ENCODE measurements at places on chromosomes 11 and 22. TPM values are rescaled to one million over a fixed set of nuclear protein-coding genes. Genes with fewer than 3 reads are reported as not detected.

Gene PKP3
- total RNA-seq: 3.5 TPM

Gene KCNQ1OT1
- total RNA-seq: 1.1 TPM

Gene GALR3
- not detected for total RNA-seq

Gene PRSS23
- total RNA-seq: 173 TPM

Gene RTN4R
- total RNA-seq: 0.05 TPM

Gene PAMR1
- 223 TPM for total RNA-seq

Gene LMO2
- 2.4 TPM for total RNA-seq

Gene SLC17A6
- not detected for total RNA-seq

Gene CWC15
- total RNA-seq: 26.9 TPM

Gene TPBGL
- total RNA-seq: 1.8 TPM

Gene FADS3
- 89.6 TPM for total RNA-seq

Gene C11orf87
- total RNA-seq: not detected

Gene ACER3
- 5.7 TPM for total RNA-seq

Gene OTOG
- total RNA-seq: not detected

Gene CALCB
- not detected for total RNA-seq

Gene SMTNL1
- not detected for total RNA-seq

Gene WNT7B
- 0.29 TPM for total RNA-seq

Gene MYBPC3
- total RNA-seq: not detected

Gene ADM
- total RNA-seq: 159 TPM

Gene MMP12
- total RNA-seq: not detected

Gene CARD18
- not detected for total RNA-seq

Gene ACRV1
- total RNA-seq: not detected

Gene PNPLA5
- not detected for total RNA-seq

Gene GAB4
- not detected for total RNA-seq

Gene DAGLA
- total RNA-seq: 1.6 TPM

Gene CACNA1I
- total RNA-seq: not detected

Gene FERMT3
- total RNA-seq: 13.7 TPM

Gene SCGB1A1
- total RNA-seq: not detected

Gene KCNJ5
- total RNA-seq: not detected

Gene GGTLC2
- not detected for total RNA-seq

Gene LRRC56
- 0.49 TPM for total RNA-seq

Gene MS4A2
- not detected for total RNA-seq

Gene LRRC75B
- total RNA-seq: 8.1 TPM

Gene P2RY6
- total RNA-seq: not detected

Gene F2
- total RNA-seq: not detected
